ENCODE measurements at places on chromosomes 2 and 18. TPM values are rescaled to one million over a fixed set of nuclear protein-coding genes. Genes with fewer than 3 reads are reported as not detected.

Gene SERPINB3
- not detected for total RNA-seq

Gene RNF138
- total RNA-seq, result 7.1 TPM

Gene GLI2
- total RNA-seq, result 2.4 TPM

Gene ZNF519
- total RNA-seq, result 3.8 TPM

Gene GBX2
- total RNA-seq, result not detected

DNA sequence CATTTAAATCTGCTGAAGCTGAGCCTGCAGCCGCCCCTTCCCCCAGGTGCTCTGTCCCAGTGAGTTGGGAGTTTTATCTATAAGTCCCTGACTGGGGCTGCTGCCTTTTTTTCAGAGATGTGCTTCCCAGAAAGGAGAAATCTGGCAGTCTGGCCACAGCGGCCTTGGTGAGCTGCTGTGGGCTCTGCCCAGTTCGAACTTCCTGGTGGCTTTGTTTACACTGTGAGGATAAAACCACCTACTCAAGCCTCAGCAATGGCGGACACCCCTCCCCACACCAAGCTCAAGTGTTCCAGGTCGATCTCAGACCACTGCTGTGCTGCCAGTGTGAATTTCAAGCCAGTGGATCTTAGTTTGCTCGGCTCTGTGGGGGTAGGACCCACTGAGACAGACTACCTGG is 97.3 kb downstream of the ACAA2 start:
- no peaks in the 10 kb centered on the region for H3K4me1 ChIP-seq
- H3K27ac ChIP-seq, result no peak overlapping the region
- DNase-seq, result no peak
- H3K36me3 ChIP-seq, result no peaks in the 10 kb centered on the region

- peak overlapping the region; percentile 95 for H3K27ac ChIP-seq
- peak overlapping the region; percentile 93 for H3K4me3 ChIP-seq
- no peaks in the 10 kb centered on the region for H3K36me3 ChIP-seq
- DNase-seq, result peak; percentile 35
Measured at GRCh38 chr2:101152272-101153076, 1.3 kb upstream of the TBC1D8 start.

GRCh38 chr2:85550486-85550885 is 10.8 kb downstream of the GGCX start:
- no peak for DNase-seq
- peaks cover 71% of the 10 kb centered on the region for H3K36me3 ChIP-seq
- H3K4me1 ChIP-seq, result peaks cover 8% of the 10 kb centered on the region
- H3K27me3 ChIP-seq, result no peaks in the 10 kb centered on the region

GRCh38 chr2:203722411-203722810 is 16.0 kb downstream of the CD28 start:
- no peaks in the 10 kb centered on the region for H3K4me1 ChIP-seq
- no peak for DNase-seq
- H3K4me3 ChIP-seq, result no peak overlapping the region
- H3K27me3 ChIP-seq, result no peaks in the 10 kb centered on the region
- H3K36me3 ChIP-seq, result no peaks in the 10 kb centered on the region

GRCh38 chr2:207184768-207185167 is 19.0 kb upstream of the KLF7 start:
- no peaks in the 10 kb centered on the region for H3K27me3 ChIP-seq
- no peak overlapping the region for H3K4me3 ChIP-seq

DNA sequence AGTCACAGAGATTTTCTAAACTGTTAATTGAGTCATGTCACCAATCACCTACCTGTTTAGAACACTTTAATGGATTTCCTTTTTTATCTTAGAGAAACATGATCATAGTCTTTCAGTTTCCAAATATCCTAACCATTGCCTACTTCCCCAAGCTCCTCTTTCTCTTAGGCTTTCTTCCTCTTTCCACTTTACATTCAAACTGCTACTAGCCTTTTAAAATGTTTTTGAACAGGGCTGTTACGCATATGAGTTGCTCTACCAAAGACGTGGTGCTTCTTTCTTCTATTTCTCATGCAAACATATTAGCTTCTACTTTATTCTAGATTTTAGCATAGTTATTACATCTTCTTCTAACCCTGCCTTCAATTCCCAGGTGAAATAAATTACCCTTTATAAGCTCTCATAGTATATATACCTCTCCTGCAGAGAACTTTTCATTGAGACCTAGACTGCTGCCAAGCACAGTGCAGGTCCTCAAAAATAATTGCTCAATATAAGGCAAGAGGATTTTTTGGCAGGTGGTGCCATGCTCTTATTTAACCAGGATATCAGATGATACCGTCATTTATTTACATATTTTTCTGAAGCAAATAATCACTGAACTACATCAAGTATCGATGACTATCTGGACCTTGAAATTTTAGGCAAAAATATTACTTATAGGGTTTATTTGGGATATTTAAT is 937.1 kb downstream of the TSN start:
- no peaks in the 10 kb centered on the region for H3K36me3 ChIP-seq
- DNase-seq, result no peak
- H3K27me3 ChIP-seq, result no peaks in the 10 kb centered on the region

DNA sequence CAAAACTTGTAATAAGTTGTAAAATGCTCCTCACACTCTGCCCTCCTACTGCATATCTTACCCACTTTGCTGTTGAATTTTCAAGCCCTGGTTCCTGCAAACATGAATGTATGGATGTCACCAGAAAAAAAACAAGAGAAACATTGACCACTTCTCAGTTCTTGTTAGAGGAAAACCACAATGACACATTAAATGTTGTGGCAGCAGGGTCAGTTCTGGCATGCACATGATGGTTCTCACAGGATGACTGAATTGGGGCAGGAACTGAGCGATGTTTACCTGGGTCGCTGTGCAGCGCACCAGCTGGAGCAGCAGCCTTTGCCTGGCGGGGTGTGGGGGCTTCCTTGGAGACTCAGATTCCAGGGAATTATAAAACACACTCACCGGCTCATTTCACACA is 14.0 kb upstream of the PRKCE start:
- H3K27me3 ChIP-seq, result peaks cover 11% of the 10 kb centered on the region
- DNase-seq, result no peak
- no peaks in the 10 kb centered on the region for H3K4me1 ChIP-seq
- H3K27ac ChIP-seq, result no peak overlapping the region
- no peaks in the 10 kb centered on the region for H3K36me3 ChIP-seq

DNA sequence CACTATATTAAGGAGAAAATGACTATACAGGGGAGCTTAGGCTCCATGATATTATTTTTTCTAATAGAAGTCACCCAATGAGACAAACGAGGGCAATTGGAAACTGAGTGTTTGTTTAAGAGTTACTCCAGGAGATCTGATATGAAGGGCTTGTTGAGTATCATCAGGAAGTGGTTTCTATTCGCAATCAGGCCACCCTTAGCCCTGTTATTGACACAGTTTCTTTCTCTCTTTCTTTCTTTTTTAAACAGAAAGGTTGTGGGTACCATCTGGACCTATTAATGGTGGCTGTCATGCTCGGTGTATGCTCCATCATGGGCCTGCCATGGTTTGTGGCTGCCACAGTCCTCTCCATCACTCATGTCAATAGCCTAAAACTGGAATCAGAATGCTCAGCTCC is 117.3 kb downstream of the DPP4 start:
- no peaks in the 10 kb centered on the region for H3K4me1 ChIP-seq
- H3K27me3 ChIP-seq, result peaks cover 13% of the 10 kb centered on the region
- H3K27ac ChIP-seq, result no peak overlapping the region
- no peaks in the 10 kb centered on the region for H3K36me3 ChIP-seq

DNA sequence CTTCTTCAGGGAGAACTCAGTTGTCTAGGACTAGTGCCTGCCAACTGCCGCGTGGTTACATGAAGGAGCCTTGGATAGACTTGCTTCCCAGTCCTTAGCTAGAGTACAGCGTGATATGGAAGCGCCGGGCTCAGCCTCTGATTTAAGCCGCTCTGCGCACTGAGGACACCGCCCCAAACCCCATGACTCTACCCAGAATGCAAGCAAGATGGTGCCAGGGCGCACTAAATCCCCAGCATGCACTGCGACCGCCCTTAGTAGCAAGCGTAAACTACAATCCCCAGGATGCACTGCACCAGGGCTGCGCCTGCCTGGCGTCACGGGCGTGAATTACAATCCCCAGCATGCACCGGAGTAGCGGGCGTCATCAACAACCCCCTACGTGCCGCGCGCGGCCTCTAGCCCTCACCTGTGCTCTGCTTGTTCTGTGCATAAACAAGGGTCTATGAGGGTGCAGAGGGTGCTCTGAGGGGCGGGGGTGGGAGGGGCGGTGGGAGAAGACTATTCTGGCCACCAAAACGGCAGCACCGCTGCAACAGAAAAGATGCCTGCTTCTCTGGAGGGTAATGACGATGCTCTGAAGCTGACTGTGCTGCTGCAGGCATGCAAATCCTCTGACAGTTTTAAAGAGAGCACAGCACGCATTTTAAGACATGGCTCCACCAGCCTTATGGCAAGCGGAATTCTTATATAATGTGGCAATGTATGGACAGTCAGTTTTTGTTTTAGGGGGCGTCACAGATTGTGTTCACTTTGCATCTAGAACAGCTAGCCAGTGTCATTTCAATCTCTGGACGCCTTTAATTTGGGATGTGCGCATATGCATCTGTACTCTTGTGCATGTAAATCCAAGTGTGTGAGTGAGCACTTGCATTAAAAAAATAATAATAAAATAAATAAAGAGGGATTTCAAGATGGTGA is 282.5 kb upstream of the MYT1L start:
- DNase-seq, result peak; percentile 89
- no peaks in the 10 kb centered on the region for H3K36me3 ChIP-seq
- H3K4me3 ChIP-seq, result peak overlapping the region; percentile 66
- peaks cover 6% of the 10 kb centered on the region for H3K27me3 ChIP-seq

DNA sequence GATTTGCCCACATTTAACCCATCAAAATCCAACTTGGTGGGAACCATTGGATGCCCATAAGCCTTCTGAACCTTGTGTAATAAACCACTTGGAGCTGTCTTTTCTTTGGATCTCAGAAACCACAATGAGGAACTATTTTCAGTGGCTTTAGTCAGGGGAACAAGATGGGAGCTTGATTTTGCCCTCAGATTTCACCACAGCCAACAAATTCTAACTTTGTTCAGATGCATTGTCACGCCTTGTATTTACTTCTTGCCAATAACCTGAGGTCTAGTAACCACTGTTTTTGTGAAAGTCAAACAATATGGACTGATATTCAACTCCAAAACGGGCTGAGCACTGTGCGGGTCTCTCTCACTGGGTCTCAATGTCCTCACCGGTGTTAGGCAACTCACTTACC is 508.2 kb downstream of the TNS1 start:
- H3K4me1 ChIP-seq, result no peaks in the 10 kb centered on the region
- no peak overlapping the region for H3K27ac ChIP-seq
- H3K4me3 ChIP-seq, result no peak overlapping the region
- H3K27me3 ChIP-seq, result no peaks in the 10 kb centered on the region

DNA sequence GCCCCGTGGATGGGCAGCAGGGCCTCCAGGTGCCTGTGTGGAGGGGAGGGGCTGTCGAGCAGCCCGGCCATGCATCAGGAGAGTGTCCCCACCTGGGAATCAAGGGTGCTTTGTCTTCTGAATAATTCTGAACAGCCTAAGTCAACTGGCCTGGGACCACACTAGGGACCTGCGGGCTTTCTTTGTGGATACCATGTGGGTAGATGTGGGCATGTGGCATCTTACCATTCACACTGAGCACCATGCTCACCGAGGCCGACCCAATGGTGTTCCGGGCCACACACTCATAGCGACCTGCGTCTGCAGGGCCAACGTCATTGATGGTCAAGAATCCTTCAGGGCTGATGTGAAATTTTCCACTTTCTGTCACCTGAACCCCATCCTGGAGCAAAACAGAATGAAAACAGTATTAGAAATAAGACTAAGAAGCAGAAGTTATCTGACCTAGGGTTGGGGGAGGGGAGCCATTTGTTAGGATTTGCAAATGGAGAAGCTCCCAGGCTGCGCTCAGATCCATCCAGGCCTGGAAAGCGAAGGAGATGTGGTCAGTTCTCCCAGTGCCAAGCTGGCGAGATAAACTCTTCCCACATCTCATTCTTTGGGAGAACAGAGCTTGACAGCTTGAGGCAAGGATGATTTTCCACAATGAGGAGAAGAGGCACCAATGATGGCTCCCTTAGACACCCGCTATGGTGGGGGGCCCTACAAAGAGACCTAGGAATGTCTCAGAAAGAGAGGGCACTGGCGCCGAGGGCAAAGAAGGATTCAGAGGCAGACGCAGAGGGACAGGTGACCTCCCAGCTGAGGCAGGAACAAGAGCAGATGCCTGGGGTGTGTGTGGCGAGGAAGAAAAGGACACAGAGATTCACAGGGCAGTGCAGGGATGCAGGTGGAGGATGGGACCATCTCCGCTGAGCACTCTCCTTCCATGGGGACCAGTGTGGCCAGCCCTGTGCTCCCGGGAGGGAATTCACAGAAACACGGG is 83.4 kb downstream of the PXDN start:
- no peak for DNase-seq
- peaks cover 17% of the 10 kb centered on the region for H3K27me3 ChIP-seq
- no peak overlapping the region for H3K27ac ChIP-seq
- no peaks in the 10 kb centered on the region for H3K4me1 ChIP-seq

GRCh38 chr2:39638581-39638980 is 27.1 kb upstream of the TMEM178A start:
- H3K4me3 ChIP-seq, result no peak overlapping the region
- no peaks in the 10 kb centered on the region for H3K27me3 ChIP-seq
- no peaks in the 10 kb centered on the region for H3K36me3 ChIP-seq
- H3K4me1 ChIP-seq, result peaks cover 35% of the 10 kb centered on the region
- no peak for DNase-seq

- H3K27me3 ChIP-seq, result no peaks in the 10 kb centered on the region
- no peak for DNase-seq
- H3K27ac ChIP-seq, result no peak overlapping the region
- peaks cover 4% of the 10 kb centered on the region for H3K4me1 ChIP-seq
Measured at GRCh38 chr2:106176446-106177099, 17.5 kb downstream of the UXS1 start.

GRCh38 chr2:199015072-199015471 is 442.7 kb downstream of the SATB2 start:
- no peaks in the 10 kb centered on the region for H3K4me1 ChIP-seq
- DNase-seq, result no peak
- H3K27me3 ChIP-seq, result no peaks in the 10 kb centered on the region
- no peak overlapping the region for H3K4me3 ChIP-seq
- no peaks in the 10 kb centered on the region for H3K36me3 ChIP-seq

GRCh38 chr2:24228470-24228869 is 53.6 kb downstream of the FAM228A start:
- no peak overlapping the region for H3K4me3 ChIP-seq
- peaks cover 11% of the 10 kb centered on the region for H3K36me3 ChIP-seq
- H3K4me1 ChIP-seq, result no peaks in the 10 kb centered on the region
- DNase-seq, result no peak

- DNase-seq, result peak; percentile 52
- H3K36me3 ChIP-seq, result no peaks in the 10 kb centered on the region
- peaks cover 74% of the 10 kb centered on the region for H3K4me1 ChIP-seq
- no peak overlapping the region for H3K4me3 ChIP-seq
- H3K27me3 ChIP-seq, result no peaks in the 10 kb centered on the region
- H3K27ac ChIP-seq, result peak overlapping the region; percentile 48
Measured at GRCh38 chr18:13558124-13558523, 168.2 kb downstream of the FAM210A start.
